ENCODE measurements at places on chromosomes 16 and 17. TPM values are rescaled to one million over a fixed set of nuclear protein-coding genes. Genes with fewer than 3 reads are reported as not detected.

TNFSF12 gene
- polyA plus RNA-seq = 10.2 TPM

ANKRD40CL gene
- not detected for polyA plus RNA-seq

UNKL gene
- polyA plus RNA-seq = 17.3 TPM

FOXK2 gene
- 38.9 TPM for polyA plus RNA-seq

PERCC1 gene
- not detected for polyA plus RNA-seq

KLHL10 gene
- not detected for polyA plus RNA-seq

CCDC78 gene
- 0.16 TPM for polyA plus RNA-seq

XYLT2 gene
- 2.8 TPM for polyA plus RNA-seq

NOG gene
- 0.60 TPM for polyA plus RNA-seq

KAT2A gene
- 23.5 TPM for polyA plus RNA-seq

SPOP gene
- polyA plus RNA-seq = 31.2 TPM

DNA sequence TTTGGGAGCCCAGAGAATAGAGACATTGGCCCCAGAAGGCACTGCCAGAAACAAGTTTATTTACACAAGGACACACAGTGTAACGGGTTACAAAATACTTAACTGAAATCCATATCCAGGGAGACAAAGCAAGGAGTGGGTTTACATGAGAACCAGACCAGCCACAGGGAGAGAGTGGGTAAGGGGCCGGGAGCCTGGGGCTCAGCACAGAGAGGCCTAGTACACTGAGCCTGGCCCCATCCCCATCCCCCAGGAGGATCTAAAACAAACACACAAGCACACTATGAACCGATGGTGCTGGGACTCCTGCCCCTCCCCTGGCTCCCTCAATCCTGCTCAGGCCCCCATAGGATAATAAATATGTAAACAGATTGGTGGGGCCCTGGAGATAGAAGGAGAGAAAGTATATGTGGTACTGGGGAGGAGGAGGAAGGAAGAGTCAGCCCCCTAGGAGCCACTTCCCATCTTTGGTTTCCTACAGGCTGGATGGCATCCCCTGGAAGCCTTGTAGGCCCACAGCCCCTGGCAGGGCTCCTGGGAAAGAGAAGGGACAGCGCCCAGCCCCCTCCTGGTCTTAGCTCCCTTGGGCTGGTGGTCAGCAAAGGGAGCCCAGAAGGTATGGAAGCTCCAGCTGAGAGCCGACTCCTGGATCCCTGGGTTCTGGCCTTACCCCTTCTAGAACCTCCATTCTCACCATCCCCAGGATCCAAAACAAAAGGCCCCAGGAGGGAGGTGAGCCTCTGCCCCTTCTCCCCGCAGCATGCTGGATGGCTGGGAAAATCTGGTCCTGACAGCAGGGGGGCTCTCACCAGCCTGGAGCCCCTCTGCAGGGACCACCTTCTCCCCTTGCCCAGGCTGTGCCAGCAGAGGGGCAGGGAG lies 6.4 kb downstream of the G6PC3 start:
- DNase-seq = no peak

DNA sequence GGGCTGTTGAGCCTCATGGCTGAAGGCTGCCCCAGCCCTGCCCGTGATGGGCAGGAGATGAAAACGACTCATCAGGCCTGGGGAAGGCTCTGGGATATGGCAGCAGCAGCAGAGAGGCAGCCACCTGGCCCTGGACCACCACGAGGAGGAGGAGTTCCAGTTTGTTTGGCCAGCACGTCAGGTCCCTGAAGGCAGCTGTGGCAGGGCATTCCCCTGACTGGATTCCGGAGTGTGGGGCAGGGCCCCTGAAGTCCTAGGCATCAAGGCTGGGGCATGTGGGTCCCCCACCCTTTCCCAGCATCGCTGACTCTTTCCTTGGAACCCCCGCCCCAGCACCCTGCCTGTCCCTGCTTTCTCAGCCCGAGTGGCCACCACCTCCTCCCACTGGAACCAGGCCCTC lies 197.4 kb downstream of the ZNF423 start:
- DNase-seq = peak; percentile 48

- DNase-seq = no peak
Observed at GRCh38 chr16:11497851-11498289, 88.8 kb downstream of the LITAF start.

DNA sequence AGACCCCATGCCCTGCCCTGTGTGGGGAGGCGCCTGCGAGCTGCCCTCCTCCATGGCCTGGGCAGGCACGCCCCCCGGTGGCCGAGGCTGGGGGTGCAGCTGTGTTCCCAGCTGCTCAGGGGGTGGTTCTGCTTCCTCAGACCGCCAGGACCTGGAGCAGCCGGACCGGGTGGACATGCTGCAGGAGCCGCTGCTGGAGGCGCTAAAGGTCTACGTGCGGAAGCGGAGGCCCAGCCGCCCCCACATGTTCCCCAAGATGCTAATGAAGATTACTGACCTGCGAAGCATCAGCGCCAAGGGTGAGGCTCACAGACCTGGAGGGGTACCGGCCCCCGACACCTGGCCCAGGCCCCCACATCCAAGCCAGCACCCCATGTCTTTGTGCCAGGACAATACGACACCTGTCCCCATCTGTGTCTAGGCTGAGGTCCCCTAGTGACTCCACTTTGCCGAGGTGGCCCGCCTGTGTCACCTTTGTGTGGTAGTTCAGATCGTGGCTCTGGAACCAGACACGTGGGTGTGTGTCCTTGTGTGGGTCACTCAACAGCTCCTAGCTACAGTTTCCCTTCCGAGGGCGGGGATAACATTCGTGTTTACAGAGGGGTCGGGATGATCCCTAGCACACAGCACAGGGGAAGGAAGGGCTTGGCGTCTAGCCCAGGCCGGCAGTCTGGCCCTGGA lies 9.3 kb downstream of the GJD3 start:
- peak; percentile 82 for DNase-seq

- no peak for DNase-seq
Observed at GRCh38 chr17:46031440-46031839, 32.4 kb downstream of the STH start.

- DNase-seq = no peak
Observed at GRCh38 chr17:2962729-2963128, 100.7 kb downstream of the OR1D5 start.

GRCh38 chr16:52496051-52496876 lies 50.7 kb downstream of the TOX3 start:
- DNase-seq = no peak

- no peak for DNase-seq
Observed at GRCh38 chr16:84039696-84040095, 2.9 kb downstream of the SLC38A8 start.

- DNase-seq = no peak
Observed at GRCh38 chr17:45048795-45049563, 2.5 kb downstream of the DCAKD start.

GRCh38 chr16:55322327-55322726 lies 1.7 kb upstream of the IRX6 start:
- DNase-seq = no peak

DNA sequence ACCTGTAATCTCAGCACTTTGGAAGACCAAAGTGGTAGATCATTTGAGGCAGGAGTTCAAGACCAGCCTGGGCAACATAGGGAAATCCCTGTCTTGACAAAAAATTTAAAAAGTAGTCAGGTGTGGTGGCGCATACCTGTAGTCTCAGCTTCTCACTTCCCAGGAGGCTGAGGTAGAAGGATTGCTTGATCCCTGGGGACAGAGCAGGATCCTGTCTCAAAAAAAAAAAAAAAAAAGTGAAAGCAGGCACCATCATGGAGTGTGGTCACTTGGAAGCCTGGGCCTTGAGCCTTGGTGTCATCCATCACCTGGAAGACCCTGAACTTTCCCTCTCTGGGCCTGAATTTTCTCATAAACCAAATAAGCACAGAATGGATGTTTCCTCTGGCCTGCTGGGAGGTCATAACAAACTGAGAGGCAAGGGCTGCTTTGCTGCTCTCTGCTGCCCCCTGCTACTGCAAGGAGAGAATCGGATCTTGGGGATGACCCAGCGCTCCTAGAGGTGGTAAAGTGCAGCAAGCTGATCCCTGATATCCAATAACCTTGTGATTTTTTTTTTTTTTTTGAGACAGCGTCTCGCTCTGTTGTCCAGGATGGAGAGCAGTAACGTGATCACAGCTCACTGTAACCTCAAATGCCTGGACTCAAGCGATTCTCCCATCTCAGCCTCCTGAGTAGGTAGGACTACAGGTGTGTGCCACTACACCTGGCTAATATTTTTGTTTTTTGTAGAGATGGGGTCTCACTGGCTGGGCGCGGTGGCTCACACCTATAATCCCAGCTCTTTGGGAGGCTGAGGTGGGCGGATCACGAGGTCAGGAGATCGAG lies 75.9 kb upstream of the RNU2-1 start:
- no peak for DNase-seq

DNA sequence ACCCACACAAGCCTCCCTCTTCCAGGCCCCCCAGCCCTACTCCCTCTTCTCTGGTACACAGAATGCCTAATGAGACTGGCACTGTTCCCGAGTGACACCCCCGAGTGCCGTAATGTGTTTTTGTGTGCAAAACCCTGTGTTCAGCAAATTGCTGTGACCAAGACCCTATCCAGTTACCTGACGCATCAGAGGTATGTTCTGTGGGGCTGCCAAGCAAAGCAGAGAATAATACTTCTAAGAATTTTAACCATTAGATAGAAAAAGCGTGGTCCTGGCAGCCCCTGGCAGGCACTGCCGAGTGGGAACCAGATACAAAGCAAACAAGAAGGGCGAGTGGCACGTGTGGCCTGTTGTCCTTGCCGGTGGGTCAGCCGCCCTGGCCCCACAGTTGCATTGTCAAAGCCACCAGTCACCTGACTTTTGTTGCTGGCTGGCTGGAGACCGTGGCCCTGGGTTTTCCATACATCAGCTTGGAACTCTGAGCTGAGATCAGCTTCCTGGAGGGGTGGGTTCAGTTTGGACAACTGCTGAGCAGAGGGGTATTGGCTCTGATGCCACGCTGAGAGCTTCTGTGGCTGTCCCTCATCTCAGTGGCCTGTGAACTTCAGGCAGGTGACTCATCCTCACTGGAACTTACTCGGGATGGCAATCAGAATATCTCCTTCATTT lies 69.1 kb upstream of the BRD7 start:
- DNase-seq = no peak

DNA sequence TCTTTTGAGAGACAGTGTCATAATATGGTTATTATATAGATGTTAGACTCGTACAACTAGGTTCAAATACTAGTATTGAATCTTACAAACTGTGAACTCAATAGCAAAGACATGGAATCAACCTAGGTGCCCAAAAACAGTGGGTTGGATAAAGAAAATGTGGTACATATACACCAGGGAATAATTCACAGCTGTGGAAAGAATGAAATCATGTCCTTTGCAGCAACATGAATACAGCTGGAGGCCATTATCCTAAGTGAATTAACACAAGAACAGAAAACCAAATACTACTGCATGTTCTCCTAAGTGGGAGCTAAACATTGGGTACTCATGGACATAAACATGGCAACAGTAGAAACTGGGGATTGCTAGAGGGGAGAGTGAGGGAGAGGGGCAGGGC lies 8.1 kb downstream of the PHKB start:
- DNase-seq = no peak

DNA sequence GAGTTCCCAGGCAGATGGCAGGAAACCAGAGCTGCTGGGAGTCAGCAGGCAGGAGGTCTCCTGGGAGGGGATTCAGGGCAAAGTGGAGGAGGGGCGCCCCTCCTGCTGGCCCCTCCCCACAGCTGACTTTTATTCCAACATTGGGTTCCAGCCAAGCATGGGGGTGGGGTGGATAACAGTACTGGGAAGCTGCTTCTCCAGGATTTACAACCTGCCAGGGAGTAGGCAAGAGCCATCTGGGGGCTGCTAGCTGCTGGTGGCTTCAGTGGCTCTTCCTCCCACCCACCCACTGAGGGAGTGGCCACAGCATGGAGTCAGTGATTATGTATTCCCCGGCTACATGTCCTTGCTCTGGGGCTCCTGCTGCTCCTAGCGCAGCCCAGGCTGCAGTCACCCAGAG lies 36.8 kb downstream of the TMEM132E start:
- no peak for DNase-seq

DNA sequence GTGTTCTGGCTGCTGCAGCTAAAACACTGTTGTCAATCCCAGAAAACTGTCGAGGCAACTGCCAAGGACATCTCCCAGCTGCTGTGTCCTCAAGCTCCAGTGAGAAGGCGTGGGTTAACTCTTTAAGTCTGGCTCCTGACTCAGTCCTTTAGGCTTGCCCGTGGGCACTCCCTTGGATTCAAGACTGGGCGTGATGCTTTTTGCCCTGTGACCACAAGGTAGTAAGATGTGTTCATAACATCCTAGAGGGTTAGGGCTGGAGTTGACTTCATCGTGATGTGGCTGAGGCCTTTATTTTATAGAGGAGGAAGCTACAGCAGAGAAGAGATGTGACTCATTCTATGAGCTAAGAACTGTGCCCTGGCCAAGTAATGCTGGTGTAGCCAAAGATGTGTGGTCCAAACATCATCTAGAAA lies 50.9 kb upstream of the TEKT3 start:
- DNase-seq = no peak

GRCh38 chr17:72488555-72489271 lies 367.9 kb downstream of the SOX9 start:
- DNase-seq = no peak

DNA sequence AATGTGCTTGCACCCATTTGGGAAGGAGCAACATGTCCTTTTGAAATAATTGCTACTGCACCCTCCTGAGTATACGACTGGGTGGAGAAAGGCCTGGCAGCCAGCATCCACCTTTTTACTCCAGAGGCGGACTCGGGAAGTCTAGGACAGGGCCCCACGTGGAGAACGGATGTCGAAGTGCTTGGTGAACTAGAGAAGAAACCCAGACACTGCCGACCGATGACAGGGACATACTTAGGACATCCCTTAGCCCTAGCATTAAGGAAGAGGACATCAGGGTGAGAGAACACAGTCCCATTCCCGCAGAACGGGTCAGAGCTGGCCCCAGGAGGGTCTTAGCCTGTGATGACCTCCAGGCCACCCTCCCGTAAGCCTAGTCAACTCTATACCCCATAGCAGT lies 3.8 kb downstream of the YBX2 start:
- DNase-seq = peak; percentile 56

DNA sequence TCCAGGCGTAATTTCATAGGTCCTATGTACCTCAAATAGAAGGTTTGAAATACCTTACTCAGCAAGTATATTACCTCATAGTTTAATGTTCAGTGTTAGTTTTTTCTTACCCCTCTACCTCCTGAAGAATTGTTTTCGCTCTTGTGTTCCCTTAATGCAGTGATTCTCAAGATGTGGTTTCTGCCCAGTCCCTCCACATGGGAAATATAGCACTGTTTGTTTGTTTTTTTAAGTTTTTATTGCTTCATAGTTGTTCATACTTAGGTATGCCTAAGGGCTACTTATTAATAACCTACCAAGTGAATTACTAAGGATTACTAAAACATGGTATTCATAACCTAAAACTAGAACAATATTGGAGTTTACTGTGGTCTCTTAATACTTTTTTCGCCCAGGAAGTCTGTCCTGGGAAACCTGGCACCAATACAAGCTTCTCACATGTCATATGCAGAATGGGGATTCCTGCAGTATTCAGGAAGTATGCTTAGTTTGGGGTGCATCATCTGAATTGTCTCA lies 5.0 kb downstream of the RSPRY1 start:
- no peak for DNase-seq

GRCh38 chr16:10385725-10386516 lies at the start of gene ATF7IP2:
ATF7IP2 (plus strand) TSS chr16:10386061; CDS start chr16:10430621, 44,560 bp downstream.
- DNase-seq = peak; percentile 85

DNA sequence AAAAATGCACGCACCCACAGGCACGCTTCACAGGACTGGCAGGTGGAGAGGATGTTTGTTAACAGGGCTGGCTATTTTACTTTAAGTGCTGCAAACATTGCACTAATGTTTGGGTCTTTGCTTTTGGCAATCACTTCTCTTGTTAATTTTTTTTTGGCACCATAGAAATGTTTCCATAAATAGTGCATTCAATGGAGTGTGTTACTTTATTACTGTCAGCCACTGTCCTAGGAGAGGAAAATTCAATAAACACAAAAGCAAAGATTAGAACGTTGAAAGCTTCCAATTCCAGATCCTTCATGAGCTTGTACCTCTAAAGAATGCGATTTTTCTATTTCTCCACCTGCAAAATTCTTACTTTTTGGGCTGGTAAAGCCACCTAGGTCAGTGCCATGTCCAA lies 743.5 kb downstream of the WWOX start:
- DNase-seq = no peak
